ENCODE measurements at places on chromosomes 3 and 15. TPM values are rescaled to one million over a fixed set of nuclear protein-coding genes. Genes with fewer than 3 reads are reported as not detected.

GRCh38 chr3:17355591-17355990 lies 386.8 kb downstream of the TBC1D5 start:
- no peak overlapping the region for H3K4me3 ChIP-seq
- DNase-seq, result no peak
- no peaks in the 10 kb centered on the region for H3K27me3 ChIP-seq

GRCh38 chr3:170033489-170033888 lies 4.3 kb upstream of the GPR160 start:
- H3K27me3 ChIP-seq, result no peaks in the 10 kb centered on the region
- H3K36me3 ChIP-seq, result no peaks in the 10 kb centered on the region

DNA sequence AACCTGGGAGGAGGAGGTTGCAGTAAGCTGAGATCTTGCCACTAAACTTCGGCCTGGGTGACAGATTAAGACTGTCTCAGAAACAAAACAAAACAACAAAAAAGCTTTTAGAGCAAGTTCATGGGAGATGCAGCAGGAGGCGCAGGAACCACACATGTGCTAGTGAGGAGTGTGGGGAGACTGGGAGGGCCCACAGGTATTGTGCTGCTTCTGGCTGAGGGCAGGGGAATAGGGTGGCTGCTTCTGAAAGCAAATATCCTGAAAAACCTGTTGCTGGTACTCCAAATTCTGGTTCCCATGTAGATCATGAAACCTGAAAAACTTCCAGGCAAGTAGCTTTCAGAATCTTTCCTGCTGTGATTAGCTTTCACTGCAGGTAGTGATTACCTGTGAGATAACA lies 22.1 kb downstream of the TYRO3 start:
- no peak overlapping the region for H3K4me3 ChIP-seq
- no peak for DNase-seq
- H3K27ac ChIP-seq, result no peak overlapping the region
- H3K36me3 ChIP-seq, result no peaks in the 10 kb centered on the region

GRCh38 chr15:51864408-51865056 lies 35.1 kb downstream of the TMOD3 start:
- peaks cover 7% of the 10 kb centered on the region for H3K4me1 ChIP-seq
- H3K4me3 ChIP-seq, result no peak overlapping the region
- H3K36me3 ChIP-seq, result peaks cover 14% of the 10 kb centered on the region
- no peaks in the 10 kb centered on the region for H3K27me3 ChIP-seq

DNA sequence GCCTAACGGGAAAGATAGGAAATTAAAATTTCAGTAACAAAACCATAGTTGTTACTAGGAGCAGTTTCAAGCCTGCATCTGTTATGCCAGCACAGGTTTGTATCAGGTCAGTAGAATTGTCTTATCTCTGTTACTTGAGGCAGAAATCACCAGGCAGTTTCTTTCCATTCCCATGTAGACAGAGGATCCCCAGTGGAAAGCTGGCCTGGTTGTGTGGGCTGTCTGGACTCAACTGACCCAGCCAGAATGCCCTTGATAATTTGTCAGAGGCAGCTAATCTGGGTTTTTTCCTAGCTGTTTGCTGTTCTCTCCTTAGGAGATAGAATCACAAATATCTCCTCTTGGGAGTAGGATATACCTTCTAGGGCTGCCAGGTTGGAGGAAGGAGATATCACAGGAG lies 1044.7 kb downstream of the IGSF11 start:
- no peaks in the 10 kb centered on the region for H3K4me1 ChIP-seq
- H3K27ac ChIP-seq, result no peak overlapping the region
- DNase-seq, result no peak

- H3K4me1 ChIP-seq, result no peaks in the 10 kb centered on the region
- no peaks in the 10 kb centered on the region for H3K27me3 ChIP-seq
- no peaks in the 10 kb centered on the region for H3K36me3 ChIP-seq
Measured at GRCh38 chr3:30750967-30751366, 143.5 kb downstream of the GADL1 start.

DNA sequence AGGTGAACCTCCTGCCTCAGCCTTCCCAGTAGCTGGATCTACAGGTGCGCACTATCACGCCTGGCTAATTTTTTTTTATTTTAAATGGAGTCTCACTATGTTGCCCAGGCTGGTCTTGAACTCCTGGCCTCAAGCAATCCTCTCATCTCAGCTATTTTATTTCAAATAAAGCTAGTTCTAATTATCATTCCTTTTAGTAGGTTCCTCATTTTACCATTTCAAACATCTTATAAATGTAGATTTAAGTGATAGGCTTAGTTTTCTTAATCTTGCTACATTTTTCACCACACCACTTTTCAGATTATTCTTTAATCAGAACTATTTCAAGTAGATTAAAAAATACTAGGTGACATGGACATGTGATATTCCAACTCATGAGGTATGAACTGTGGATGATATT lies 30.3 kb downstream of the PIGB start:
- H3K36me3 ChIP-seq, result peaks cover 3% of the 10 kb centered on the region
- no peak overlapping the region for H3K27ac ChIP-seq
- H3K4me3 ChIP-seq, result no peak overlapping the region
- no peaks in the 10 kb centered on the region for H3K27me3 ChIP-seq

The CKMT1A gene
- not detected for total RNA-seq

The IQCF5 gene
- not detected for total RNA-seq

Measured in liver (tissue), 10 donors.